ENCODE measurements at places on chromosomes 4 and X. TPM values are rescaled to one million over a fixed set of nuclear protein-coding genes. Genes with fewer than 3 reads are reported as not detected.

The FAM53A gene
- 1.1 TPM for total RNA-seq

The AFM gene
- total RNA-seq, result not detected

The DIPK2B gene
- not detected for total RNA-seq

DNA sequence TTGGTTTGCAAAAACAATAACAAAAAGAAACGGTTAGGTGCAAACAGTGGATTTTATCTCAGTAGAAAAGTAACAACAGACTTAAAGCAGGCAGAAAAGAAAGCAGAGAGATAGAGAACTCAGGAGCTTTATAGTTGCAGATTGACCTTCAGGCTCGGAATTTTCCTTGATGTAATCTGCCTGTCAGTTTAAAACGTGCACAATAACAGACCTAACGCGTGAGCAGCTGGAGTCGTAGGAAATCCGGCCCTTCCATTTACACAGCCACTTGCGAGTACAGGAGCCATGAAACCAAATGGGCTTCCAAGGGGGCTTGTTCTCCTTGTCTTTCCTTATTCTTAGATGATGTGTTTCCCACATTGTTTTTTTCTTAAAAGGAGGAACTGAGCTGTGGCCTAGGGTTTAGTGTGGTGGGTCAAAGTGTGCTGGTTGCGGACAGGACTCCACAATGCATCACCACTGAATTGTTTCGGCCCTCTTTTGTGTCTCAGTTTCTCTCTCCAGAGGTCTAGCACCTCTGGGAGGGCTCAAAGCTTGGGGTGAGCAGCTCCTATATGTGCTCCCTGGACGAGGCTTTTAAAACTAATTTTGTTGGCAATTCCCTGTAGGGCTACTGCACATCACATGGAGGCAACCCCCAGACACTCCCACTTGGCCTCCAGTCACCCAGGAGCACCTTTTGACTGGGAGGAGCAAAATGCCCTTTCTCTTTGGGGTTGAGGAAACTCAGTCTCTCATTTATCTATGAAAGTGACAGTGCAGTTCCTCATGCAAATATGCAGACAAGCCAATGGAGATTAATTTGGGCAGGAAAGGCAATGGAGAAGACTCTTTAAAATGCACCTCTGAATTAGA, 13.9 kb upstream of the MPP1 start:
- H3K4me3 ChIP-seq, result no peak overlapping the region
- H3K27ac ChIP-seq, result no peak overlapping the region
- H3K4me1 ChIP-seq, result no peaks in the 10 kb centered on the region
- H3K27me3 ChIP-seq, result no peaks in the 10 kb centered on the region

DNA sequence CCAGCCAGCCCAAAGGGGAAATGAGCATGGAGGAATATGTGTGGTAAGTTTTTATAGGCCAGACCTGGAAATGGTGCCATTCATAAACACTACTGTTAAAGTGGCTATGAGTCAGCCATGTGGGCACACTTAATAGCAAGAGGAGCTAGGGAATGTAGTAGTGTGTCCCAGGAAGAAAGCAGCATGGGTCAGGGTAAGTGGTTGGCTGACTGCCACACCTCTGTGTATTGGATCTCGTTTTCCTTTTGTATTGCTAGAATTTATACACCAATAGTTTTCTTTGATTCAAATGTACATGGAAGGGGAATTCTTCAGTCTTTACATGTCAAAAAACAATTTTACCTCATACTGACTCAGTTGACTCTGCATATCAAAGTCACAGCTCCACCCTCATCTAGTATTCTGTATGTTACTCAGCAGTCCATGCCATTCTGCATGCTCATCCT, 22.9 kb upstream of the SGMS2 start:
- no peak overlapping the region for H3K4me3 ChIP-seq
- no peaks in the 10 kb centered on the region for H3K4me1 ChIP-seq
- no peak for DNase-seq
- H3K27me3 ChIP-seq, result no peaks in the 10 kb centered on the region

GRCh38 chr4:157128395-157128794, 52.4 kb downstream of the GLRB start:
- no peaks in the 10 kb centered on the region for H3K36me3 ChIP-seq
- no peak overlapping the region for H3K4me3 ChIP-seq
- H3K4me1 ChIP-seq, result no peaks in the 10 kb centered on the region
- no peak overlapping the region for H3K27ac ChIP-seq

DNA sequence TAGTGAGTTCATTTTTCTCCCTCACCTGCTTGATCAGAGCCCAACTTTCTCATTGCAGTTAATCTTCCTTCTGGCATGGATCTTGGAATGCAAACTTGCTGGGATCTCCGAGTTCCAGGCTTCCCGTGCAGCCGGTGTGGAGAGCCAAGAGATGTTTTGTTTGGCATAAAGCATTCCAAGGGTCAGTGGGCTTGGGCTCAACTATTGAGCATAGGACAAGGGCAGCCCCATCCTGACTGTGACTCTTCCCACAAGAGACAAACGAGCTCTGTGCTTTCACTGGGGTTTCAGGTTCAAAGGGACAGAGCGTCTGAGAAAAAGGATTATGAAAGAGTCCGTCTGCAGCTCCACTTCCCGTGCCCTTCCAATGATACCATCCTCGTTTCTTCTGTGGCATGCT, 10.5 kb downstream of the TLR7 start:
- no peaks in the 10 kb centered on the region for H3K27me3 ChIP-seq
- H3K4me3 ChIP-seq, result no peak overlapping the region
- H3K36me3 ChIP-seq, result no peaks in the 10 kb centered on the region
- H3K4me1 ChIP-seq, result no peaks in the 10 kb centered on the region
- DNase-seq, result no peak

GRCh38 chr4:24980064-24980690, 50.6 kb downstream of the LGI2 start:
- no peaks in the 10 kb centered on the region for H3K36me3 ChIP-seq
- no peak overlapping the region for H3K27ac ChIP-seq
- no peak overlapping the region for H3K4me3 ChIP-seq
- no peaks in the 10 kb centered on the region for H3K27me3 ChIP-seq
- no peaks in the 10 kb centered on the region for H3K4me1 ChIP-seq

Data from HCT116 (cell line).